ENCODE measurements at places on chromosomes 3 and 15.

GRCh38 chr15:41511899-41512369 lies 1.7 kb downstream of the LTK start:
- no peak for DNase-seq

GRCh38 chr3:184417619-184418327 lies 37.9 kb downstream of the CHRD start:
- peak; percentile 34 for DNase-seq

DNA sequence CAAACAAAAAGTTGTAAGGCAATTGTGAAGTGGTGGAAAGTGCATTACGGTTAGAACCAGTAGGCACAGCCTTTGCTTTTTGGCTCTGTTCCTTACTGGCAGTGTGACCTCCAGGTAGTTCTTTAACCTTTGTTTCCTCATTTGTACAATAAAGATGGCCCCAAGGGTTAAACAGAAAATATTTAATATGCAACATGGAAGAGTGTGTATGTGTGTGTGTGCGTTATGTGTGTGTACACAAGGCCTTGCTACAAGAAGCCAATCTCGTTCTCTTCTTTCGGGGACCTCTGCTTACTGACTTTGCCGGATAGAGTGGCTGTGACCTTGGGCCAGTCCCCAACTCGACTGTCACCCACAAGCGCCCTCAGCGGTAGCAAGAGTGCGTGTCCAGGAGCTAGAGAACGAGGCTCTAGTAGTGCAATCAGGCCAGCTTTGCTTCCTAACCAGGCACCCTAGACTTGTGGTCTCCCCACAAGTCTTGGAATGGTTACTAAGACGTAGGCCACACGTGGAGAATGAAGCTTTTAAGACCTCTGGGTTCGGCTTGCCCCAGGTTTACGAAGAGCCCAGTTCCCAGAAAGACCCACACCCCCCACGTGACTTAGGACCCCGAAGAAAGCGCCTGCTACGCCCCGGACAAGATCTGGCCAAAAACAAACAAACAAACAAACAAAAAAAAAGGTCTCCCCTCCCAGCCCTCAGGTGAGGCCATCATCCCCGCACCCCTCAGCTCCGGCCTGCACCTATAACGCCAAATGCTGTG lies 593 bp downstream of the CIAO2A start:
- DNase-seq = no peak

GRCh38 chr3:183338520-183338919 lies 85.5 kb downstream of the B3GNT5 start:
- DNase-seq = no peak

GRCh38 chr15:92651877-92652575 lies 3.5 kb downstream of the FAM174B start:
- DNase-seq = no peak

- no peak for DNase-seq
Observed at GRCh38 chr3:62193586-62194345, 179.6 kb downstream of the FEZF2 start.

- no peak for DNase-seq
Observed at GRCh38 chr15:40807888-40808461, 702 bp upstream of the DNAJC17 start.

DNA sequence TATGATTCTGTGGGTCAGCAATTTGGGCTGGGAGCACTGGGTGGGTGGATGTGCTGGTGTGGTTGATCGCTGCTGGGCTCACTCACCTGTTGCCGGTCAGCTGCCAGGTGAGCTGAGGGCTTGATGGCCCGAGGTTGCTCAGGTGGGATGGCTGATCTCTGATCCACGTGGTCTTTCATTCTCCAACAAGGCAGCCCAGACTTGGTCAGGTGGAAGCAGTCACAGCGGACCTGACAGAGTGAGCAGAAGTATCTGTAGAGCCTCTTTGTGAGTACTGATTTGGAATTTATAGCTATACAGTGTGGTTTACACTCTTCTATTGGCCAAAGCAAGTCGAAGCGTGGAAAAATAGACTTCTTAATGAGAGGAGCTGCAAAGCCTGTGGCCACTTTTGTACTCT lies 97.2 kb upstream of the ADAMTSL3 start:
- no peak for DNase-seq

- DNase-seq = no peak
Observed at GRCh38 chr3:23624305-23624704, 181.4 kb upstream of the UBE2E1 start.

DNA sequence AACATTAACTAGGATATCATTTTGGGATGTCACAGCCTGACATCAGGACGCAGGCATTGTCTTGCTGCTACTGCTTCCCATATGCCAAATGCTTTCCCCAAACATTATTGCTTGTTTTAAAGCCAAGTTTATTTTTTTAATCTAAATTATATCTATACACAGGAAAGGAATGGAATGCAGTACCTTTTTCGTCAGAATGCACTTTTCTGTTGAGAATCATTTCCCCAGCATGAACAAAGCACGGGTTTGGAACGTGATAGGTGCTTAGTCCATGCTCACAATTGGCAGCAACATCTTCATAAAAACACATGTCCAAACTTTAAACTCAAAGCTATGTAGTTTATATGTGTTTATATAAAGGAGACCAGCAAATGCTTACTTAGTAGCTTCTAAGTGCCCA lies 26.1 kb downstream of the PXK start:
- DNase-seq = no peak

DNA sequence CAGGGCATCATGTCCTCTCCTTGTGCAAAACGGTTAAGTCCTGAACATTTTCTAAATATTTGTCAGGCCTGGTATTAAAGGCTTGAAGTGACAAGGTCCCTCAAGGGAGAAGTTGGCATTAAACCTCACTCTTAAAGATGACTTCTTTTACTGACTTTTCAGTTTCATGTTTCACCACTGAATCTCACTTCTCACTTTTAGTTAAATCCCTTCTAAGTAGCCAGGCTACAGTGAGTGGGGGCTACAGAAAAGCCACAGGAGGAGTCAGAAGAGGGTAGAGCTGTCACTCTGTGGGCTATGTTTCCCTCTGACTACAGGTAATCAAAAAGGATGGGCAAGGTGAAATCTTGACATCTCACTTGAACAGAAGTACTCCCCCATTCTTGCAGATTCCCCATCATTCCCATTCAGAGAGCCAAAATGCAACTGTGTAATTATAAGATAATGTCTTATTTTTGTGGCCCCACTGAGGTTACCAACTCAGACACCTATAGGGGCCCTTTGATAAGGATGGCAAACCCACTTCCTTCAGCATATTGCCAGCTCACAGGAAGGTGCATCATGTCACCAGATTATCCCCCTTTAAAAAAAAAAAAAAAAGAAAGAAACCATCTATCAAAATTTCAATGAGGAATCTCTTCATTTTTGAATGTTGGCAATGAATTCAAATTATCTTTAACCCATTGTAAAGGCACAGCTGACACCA lies 790.1 kb upstream of the CFAP20DC start:
- no peak for DNase-seq

- DNase-seq = no peak
Observed at GRCh38 chr3:14461006-14461747, 58.8 kb downstream of the SLC6A6 start.

DNA sequence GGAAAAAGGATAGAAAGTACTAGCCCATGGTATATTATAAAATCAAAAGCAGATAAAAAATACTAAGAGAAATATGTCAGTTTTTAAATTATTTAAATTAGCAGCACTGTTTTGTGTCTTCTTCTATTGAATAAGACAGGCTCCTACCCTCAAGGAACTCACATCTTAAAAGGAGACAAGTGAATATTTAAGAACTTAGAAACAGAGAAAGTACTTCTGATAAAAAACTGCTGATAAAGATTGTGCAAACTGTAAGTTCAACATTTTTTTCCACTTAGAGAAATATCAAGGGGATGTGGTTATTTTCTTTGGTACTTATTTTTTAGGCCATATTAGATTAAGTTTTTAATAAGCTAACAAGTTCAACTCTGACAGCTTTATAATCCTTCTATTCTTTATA lies 3.0 kb upstream of the ANKRD28 start:
- no peak for DNase-seq

DNA sequence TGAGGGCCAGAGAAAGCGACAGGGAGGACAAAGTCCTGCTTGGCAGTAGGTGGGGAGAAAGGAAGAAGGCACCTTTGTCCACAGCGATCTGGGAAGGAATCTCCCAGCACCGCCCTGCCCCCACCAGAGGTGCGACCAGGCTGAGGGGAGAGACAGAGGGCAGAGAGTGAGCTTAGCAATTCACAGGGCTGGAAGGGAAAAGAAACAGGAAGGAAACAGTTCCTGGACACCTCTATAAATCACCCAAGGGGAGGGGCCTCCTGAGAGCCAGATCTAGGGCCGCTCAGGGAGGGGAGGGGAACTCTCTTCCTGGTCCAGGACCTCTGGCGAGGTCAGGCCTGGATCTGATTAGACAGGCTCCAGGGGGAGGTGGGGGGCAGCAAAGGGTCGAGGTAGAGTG lies 35.4 kb downstream of the RNU5B-1 start:
- DNase-seq = no peak

- DNase-seq = no peak
Observed at GRCh38 chr3:25818335-25818734, 28.4 kb downstream of the OXSM start.

- no peak for DNase-seq
Observed at GRCh38 chr3:106348139-106348690, 479.4 kb upstream of the CBLB start.

DNA sequence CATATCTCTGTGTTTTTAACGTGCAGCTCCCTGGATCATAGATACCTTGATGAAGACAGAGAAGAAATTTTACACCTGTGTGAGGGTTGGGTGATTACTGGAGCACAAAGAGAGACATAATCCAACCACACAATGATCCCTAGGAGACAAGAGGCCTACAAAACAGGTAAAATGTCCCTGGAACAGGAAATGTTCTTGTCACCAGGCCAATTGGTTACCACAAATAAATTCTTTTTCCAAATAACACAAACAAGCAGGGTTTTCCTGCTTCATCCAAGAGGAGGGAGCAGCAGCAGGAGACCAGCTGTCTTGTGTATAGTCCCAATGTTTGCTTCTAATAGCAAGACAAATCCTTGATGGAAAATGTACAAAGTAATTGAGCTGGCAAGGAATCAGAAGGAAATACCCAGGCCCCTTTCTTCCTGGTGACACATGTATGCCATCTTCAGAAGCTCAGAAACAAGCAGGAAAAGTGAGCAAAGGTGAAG lies 1.4 kb downstream of the MGLL start:
- DNase-seq = no peak

DNA sequence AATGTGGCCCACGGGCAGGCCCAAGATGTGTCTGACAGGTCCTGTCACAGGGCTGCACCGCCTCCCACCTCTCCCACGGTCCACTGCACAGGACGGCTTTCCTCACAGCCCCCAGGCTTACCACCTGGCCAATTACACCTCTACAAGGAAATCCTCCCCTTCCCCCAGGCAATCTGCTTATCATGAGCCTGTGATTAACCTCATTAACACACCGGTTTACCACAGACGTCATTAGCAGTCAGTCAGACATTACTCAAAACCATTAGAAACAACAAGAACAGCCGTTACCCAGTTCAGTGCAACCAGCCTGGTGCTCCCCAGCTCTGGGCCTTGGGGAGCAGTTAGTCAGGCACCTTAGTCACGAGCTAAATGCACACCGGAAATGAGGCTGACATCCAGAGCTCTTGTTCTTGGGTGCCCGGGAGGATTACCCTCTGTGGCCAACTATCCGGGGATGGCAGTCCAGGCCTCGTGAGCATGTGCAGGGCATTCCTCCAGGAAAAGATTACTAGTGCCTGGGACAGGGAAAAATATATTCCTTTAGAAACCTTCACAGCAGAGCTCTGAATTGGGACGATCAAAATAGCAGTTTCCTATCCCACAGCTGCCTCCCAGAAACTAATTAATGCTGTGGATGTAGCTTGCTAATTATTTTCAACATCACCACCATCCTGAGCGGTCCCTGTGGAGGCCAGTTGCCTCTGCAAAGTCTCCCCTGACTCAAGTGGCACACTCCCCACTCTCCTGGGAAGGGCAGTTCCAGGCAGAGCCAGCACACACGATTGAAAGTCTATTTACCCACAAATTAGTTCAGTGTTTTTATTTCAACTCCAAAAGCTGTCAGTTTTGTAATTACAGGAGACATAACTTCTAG lies 117.4 kb upstream of the ZBED2 start:
- DNase-seq = no peak

GRCh38 chr15:76529911-76530310 lies 193.3 kb downstream of the ISL2 start:
- DNase-seq = no peak

- no peak for DNase-seq
Observed at GRCh38 chr15:92819278-92820235, 80.6 kb upstream of the CHD2 start.

DNA sequence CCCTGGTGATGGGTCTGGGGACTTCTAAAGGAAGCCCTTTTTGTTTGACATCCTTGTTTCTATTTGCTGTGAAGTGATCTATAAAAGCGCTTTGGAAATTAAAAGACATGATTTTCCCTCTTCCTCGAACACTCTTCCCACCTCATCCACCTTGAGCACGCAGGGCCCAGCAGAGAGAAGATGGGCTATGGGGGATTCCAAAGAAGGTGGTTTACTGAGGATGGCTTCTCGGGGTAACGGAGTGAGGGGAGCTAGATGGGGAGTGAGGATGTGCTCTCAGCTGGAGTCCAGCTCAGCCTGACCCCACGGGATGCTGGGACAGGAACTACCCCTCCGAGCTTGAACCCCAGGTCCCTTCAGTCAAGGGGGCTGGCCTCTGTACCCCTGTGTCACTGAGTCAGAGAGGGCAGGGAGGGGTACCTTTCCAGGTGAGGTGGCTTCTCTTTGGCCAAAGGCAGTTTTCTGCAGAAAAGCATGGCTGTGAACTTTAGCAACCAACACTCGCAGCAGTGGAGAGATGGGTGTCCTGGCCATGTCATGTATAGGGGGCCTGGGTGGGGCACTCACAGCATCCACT lies 180.7 kb upstream of the SMAD3 start:
- no peak for DNase-seq

DNA sequence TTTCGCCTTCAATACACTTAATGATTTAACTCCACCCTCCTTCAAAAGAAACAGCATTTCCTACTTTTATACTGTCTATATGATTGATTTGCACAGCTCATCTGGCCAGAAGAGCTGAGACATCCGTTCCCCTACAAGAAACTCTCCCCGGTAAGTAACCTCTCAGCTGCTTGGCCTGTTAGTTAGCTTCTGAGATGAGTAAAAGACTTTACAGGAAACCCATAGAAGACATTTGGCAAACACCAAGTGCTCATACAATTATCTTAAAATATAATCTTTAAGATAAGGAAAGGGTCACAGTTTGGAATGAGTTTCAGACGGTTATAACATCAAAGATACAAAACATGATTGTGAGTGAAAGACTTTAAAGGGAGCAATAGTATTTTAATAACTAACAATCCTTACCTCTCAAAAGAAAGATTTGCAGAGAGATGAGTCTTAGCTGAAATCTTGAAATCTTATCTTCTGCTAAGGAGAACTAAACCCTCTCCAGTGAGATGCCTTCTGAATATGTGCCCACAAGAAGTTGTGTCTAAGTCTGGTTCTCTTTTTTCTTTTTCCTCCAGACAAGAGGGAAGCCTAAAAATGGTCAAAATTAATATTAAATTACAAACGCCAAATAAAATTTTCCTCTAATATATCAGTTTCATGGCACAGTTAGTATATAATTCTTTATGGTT lies at the start of gene CCR5:
Gene CCR5 (plus strand): TSS at position 108 of the 680 bp plus-strand sequence. CDS start 1,957 bp downstream, outside the sequence.
- no peak for DNase-seq

GRCh38 chr3:117035745-117036144 lies 326.2 kb downstream of the TUSC7 start:
- DNase-seq = no peak

- peak; percentile 16 for DNase-seq
Observed at GRCh38 chr3:47324278-47324865, 41.6 kb downstream of the KLHL18 start.

- DNase-seq = no peak
Observed at GRCh38 chr3:179401561-179401960, 49.7 kb downstream of the GNB4 start.

- no peak for DNase-seq
Observed at GRCh38 chr3:7620401-7620800, 759.5 kb downstream of the GRM7 start.
